ENCODE measurements at places on chromosomes 16 and 17.

GRCh38 chr16:48831076-48831722 is 221.2 kb upstream of the N4BP1 start:
- no peak for DNase-seq

DNA sequence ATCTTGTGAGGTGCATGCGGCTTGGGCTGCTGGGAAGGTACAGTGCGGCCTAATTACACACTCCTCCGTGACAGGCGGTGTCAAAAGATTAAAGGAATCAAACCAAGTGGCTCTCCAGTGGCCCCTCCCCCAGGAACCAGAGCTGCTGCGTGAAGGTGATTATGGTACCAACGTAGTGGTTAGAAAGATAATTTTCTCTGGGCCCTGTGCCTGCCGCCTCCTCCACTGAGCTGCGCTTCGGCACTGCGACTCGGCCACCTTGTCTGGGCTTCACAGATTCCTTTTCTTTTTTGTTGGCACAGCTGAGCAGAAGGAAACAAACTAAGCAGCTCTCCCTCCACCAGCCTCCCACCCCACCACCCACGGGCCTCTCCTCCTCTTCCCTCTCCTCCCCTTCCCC is 113.2 kb upstream of the SDK2 start:
- no peak for DNase-seq

DNA sequence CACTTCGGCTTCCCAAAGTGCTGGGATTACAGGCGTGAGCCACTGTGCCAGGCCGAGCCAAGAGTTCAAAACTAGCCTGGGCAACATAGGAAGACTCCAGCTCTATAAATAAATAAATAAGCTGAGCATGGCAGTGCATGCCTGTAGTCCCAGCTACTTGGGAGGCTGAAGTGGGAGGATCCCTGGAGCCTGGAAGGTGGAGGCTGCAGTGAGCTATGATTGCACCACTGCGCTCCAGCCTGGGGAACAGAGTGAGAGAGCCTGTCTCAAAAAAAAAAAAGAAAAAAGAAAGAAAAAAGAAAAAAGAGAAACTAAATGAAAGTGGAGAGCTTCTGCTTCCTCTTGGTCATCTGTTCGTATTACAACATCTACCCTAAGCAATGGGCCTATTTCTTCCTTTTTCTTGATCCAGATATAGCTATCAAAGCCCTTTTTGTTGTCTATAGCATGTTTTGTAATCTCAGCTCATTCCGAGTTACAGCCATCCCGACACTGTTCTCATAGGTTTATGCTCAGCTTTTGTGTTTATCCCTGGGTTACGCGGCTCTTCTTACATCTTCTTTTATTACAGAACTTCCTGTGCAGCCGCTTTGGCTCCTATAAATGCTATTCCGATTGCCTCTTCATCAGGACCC is 14.1 kb upstream of the MAPK3 start:
- DNase-seq = no peak

DNA sequence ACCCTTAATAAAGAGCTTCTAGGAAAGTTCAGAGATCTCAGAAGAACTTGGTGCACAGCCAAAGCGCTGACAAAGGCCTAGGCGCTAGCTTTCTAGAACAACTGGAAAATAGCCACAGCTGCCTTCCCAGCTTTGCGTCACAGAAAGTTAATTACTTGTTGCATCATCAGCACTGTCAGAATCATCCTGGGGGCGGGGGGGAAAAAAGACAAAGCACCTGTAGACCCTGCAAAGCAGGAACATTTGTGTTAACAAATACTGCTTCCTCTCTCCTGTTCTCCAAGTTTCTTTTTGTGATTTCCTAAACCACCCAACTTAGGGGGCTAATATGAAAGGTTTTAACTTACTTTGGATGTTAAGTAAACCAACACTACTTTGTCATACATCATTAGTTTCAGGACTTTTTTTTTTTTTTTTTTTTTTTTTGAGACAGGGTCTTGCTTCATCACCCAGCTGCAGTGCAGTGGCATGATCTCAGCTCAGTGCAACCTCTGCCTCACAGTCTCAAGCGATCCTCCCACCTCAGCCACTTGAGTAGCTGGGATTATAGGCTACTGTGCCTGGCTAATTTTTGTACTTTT is 4.8 kb upstream of the AARSD1 start:
- no peak for DNase-seq

DNA sequence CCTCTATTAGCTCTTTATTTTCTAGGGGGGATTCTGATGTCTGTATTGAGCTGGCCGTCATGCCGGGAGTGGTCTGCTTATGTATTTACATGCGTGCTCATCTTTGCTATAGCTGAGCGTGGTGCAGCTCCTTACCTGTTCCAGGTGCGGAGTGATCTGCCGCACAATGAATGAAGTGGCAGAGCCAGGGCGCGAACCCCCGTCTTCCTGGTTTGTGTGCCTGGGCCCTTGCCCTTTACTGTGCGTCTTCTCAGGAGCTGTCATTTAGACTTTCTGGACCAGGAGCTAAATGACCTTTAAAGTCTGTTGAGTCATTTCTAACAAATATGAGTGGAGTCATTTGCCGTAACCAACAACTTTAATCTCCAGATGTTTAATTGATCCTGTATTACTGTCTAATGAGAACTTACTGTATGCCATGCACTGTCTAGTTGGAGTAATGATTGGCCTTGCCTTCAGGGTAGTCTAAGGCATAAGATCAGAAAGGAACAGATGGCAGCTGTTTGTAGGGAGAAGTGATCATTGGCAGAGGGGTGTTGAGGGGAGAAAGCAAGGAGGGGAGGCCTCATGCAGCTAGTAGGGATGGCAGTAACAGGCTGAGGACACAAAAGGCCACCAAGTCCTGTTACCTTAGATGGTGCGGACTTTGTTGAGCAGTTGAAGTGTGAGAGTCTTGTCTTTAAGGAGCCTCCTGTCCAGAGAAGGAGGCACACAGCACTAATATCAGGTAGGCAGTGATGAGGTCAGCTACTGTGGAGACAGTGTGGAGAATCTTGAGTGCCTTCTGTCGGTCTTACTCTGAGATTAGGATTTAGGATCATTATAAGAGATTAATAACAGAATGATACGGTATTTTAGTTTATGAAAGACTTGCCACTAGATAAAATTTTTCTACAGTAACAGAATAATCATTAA is 53.9 kb downstream of the USP10 start:
- no peak for DNase-seq

DNA sequence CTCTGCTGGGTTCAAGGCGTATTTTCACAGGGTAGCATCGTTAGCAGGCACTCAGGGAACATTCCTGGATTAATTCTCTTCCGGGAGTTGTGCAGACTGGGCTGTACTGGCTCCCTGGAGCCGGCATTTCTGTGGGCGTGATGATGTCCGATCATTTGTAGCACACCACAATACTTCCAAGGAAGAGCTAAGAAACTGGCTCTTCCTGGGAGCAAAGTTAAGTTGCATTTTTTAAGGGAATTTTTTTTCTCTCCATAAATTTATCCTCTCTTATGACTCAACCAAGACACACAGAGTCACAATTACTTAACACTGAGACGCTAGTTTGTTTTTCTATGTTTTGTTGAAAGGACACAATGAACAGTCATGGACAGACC is 211.6 kb upstream of the FOXF1 start:
- no peak for DNase-seq

- no peak for DNase-seq
These were observed 246.7 kb downstream of the IRF8 start for GRCh38 chr16:86145669-86146068.

All from stimulated activated CD4-positive, alpha-beta T cell treated with anti-CD3 and anti-CD28 coated beads, Interleukin-1b, Interleukin-23, amount 100 ng/mL, for 1 hour (primary cell).